ENCODE measurements at places on chromosomes 2 and 18.

- no peak for DNase-seq
Observed at GRCh38 chr18:58788470-58788869, 76.2 kb upstream of the ZNF532 start.

DNA sequence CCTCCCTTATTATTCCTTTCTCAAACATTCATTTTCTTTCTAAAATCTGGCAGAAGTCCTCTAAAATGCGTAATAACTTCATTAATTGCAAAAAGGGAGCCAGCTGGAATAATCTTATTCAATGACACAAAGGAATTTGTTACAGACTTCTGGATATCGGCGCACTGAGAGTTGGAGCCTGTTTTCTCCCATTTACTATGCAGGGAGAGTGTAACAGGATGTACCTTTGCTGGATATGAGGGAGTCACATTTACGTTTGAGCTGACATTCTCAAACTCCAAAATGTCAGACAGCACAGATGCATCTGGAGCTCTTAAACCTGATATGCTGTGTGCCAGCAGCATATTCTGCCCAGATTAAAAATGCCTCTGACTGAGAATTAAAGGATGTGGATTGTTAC, 275.3 kb downstream of the TMX3 start:
- DNase-seq, result no peak

DNA sequence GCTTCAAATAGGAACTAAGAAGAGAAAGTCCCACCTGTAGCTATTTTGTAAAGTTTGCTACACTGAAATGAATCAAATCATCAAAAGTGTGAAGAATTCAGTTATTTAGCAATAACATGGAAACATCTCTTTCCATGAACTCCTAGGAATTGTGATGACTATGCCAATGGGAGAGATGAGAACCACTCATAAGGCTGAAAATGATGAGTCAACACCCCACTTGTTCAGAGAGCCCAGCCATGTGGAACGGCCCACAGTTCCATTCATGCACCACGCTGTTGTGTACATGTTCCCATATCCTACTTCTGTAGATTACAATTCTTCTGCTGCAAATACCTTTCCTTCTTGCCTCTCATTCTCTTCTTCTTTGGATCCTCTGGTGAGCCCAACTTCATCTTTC, 645.5 kb upstream of the ID2 start:
- no peak for DNase-seq

GRCh38 chr2:101200676-101201075, 49.5 kb upstream of the TBC1D8 start:
- DNase-seq, result no peak

- DNase-seq, result no peak
Observed at GRCh38 chr18:45666520-45666919, 51.2 kb downstream of the SLC14A2 start.

GRCh38 chr18:20971886-20972267, 139.7 kb downstream of the ROCK1 start:
- DNase-seq, result peak; percentile 48

DNA sequence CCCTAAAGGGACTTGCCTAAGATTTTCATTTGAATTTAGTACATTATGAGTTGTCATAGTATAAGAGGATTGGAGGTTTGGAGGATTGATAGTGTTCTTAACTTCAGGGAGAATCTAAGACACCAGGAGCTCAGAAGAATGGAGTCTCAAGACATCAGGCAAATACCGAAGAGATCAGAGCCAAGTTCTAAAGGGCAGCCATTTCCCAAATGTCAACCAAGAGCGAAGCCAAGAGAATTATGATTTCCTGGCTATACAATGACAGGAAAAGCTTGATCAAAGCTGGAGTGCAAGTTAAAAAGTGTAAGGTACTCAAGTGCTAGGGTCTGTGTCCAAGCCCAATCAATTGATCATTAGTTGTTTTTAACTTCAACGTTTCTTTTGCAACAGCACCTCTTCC, 283.0 kb upstream of the FN1 start:
- no peak for DNase-seq

- peak; percentile 93 for DNase-seq
Observed at GRCh38 chr18:49016648-49017539, 66.1 kb upstream of the SMAD7 start.

- DNase-seq, result no peak
Observed at GRCh38 chr2:240520130-240520973, 37.4 kb downstream of the ANKMY1 start.

DNA sequence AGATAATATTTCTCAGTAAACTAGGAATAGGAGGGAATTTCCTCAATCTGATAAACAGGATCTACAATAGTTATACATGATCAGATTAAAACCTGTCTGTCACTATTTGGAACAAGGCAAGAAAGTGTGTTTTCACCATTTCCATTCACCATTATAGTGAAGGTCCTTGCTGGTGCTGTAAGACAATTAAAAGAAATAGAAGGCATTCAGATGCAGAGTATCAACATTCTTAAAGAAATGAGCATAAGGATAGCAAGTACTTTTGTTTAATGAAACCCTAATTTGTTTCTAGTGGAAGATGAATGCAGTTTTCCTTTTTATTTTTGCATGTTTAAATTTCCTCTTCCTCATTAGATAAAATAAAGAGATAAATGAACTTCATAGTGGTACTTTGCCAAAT, 693.7 kb downstream of the PLCL1 start:
- no peak for DNase-seq

DNA sequence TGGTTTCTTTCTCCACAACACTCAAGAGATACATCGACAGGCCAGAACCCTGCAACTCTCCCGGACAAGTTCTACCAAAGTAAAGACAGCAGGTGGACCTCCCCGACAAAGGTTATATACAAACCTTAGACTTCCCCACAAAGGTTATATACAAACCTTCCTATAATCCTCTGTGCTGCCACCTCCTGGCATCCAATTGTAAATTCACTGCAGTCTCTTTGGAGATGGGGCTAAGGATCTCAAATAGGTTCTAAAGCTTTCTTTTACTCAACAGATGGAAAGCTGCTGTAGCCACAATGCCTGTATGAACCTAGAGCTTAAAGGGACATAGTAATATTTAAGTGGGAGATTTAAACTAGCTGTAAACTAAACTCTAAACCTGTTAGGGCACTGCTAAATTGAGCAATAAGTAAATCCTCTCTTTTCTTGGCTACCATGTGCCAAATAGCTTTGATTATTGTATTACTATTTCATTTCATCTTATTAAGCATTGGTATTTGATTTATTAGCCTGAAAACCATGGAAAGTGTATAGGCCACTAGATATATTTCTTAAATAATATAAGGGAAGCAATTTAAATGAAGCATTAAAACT, 9.8 kb upstream of the MREG start:
- peak; percentile 44 for DNase-seq

GRCh38 chr2:69554568-69554967, 89.0 kb downstream of the AAK1 start:
- DNase-seq, result no peak

DNA sequence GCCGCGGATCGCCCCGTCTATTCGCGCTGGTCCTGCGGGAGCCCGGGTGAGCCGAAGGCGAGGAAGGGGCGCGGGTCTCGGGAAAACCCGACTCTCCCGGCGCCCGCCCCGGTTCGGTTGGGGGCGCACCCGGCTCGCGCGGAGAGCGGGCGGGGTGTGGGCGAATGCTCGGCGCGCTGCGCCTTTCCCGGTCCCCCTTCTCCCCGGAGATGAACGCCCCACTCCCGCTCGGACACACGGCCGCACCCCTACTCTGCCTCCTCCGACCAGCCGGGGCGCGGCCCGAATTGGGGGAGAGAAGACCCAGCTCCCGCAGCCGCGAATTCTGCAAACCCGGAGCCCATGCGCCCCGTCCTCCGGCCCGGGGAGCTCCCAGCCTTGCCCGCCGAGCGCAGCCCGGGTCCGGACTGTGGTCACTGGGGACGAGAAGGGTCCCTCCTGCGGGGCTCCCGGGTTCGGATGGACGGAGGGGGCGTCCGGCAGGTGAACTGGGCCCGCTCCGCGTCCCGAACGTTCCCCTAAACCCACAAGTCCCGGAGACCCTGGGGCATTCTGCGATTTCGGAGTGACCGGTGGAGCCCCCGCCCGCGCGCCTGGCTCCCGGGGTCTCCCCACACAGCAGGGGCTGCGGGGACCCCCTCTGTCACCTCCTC, 734 bp downstream of the KCNG2 start:
- DNase-seq, result no peak

DNA sequence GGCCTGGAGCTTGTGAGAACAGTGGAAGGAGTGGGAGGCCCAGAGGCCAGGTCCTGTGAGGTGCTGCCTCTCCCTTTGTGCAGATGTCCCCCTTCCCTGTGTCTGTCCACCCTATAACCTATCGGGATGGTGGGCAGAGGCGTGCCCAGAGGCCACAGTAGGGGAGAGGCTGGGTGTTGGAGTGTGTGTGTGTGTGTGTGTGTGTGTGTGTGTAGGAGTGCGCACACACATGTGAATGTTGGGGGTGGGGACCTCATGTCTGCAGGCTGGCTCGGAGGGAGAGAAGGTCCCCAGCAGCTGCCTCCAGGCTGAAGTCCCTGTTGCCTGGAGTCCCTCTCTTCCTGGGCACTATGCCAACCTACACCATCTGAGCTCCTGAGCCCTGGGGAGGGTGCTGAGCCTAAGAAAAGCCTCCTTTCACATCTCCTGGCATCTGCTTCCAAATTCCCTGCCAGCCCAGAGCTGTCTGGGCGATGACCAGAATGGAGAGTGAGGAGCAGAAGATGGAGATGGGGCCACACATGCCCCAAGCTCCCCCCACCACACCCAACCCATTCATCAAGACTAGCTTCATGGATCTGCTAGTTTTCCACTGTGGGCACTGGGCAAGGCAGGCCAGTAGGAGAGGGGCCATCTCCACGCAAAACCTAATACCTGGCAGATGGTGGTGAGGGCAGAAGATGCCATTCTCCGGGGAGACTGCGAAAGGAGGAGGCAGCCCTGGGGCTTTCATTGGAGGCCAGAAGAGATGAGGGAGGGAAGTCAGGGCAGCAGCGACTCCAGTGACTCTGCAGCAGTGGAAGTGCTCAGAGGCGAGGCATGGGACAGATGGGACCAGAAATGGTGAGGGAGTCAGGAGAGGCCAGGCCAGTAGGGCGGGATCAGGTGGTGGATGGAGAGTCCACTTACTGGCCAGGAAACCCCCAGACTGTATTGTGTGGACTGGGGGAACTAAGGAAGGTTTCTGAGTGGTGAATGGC, 20.3 kb downstream of the KCNK3 start:
- no peak for DNase-seq

DNA sequence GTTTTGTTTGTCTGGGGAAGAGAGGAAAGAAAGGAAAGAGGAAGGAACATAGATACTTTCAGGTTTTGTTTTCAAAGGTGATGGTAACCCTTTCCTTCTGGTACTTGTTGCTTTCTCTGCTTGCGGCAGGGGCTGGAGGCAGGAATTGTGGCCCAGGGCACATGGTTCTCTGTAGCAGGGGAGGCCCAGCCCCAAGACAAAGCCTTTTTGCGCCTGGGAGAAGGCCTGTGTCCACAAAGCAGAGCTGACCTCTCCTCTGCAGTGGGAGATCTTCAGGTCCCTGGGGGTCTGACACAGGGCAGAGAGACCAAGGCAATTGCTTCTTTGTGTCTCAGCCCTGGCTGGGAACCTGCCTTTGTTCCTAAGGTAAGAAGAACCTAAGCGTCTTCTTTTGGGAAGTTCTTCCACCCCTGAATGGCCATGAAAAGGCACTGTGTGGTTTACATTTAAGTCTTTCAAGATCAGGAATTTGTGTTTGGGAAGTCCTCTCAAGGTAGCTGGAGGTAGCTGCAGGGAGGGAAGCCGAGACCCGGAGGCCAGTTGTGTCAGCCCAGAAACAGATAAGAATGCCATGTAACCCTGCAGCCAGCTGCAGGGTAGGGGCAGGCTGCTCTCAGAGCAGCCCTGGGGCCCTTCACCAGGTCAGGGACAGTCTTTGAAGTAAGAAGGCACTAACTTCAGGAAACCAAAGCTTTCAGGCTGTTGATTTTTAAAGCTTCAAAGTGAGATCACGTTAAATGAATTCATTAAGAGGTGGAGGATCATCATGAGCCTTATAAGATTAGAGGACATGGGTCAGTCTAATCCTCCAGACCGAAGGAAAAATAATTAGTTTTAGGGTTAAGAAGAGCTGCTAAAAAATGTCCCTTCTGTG, 119.3 kb downstream of the STPG4 start:
- no peak for DNase-seq

- DNase-seq, result peak; percentile 97
Observed at GRCh38 chr2:160367887-160368286, 125.7 kb downstream of the RBMS1 start.

- DNase-seq, result no peak
Observed at GRCh38 chr2:25492726-25493125, 151.0 kb upstream of the DNMT3A start.

DNA sequence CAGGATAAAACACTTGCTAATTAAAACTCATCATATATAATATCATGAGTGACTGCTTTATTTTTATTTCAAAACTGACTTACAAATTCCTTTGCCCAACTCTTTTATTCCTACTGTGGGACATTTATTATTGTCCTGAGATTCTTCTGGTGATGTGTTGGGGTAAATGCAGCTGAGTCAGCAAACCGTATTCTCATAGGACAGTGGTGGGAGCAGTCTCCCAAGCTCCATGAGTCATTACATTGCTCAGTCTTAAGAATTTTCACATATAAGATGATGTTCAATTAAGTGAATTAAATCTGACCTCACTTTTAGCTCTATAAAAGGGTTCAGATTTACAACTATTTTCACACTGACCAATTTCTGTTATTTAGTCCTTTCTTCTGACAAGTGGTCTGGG, 1530.7 kb downstream of the LRP1B start:
- no peak for DNase-seq

- DNase-seq, result no peak
Observed at GRCh38 chr2:198595721-198596120, 791.3 kb downstream of the PLCL1 start.

DNA sequence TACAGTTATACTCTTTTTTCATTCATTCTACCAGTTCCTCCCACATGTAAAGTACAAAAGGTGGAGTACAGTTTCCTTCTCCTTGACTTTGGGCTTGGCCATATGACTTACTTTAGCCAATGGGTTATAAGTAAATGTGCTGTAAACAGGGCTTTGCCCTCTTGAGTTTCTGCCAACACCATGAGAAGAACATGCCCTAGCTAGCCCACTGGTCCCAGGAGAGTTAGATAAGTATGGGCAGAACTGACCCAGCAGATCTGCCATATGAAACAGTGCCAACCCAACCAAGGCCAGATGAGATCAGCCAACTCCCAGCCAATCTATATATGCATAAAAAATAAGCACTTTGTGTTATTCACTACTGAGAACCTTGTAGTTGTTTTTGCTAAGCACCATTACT, 25.5 kb downstream of the ZC3H8 start:
- peak; percentile 4 for DNase-seq

DNA sequence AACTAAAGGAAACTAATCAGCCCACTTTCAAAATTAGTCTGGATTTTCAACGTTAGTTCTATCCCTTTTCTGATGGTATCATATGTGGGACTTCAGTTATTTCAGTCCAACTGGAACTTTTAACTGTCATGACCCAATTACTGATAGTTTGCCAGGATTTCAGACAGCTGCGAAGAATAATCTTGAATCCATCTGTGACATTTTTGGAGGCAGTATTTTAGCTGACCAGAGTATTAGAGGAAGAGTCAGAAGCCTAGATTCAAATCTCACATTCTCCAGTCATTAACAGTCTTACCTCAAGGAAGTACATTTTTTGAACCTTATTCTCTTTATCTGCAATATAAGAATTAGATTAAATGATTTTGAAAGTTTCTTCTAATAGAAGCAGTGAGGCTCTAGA, 81.3 kb downstream of the PTRHD1 start:
- no peak for DNase-seq
